ENCODE measurements at places on chromosomes 5 and 9. TPM values are rescaled to one million over a fixed set of nuclear protein-coding genes. Genes with fewer than 3 reads are reported as not detected.

Gene LPAR1
- 25.8 TPM for total RNA-seq

Gene MAP1B
- 781 TPM for total RNA-seq

Gene POC5
- total RNA-seq = 22.6 TPM

Gene DNAJA1
- total RNA-seq = 296 TPM

Gene PLAC8L1
- total RNA-seq = 0.69 TPM

Gene LRRC19
- total RNA-seq = not detected

Gene CARTPT
- total RNA-seq = 2.3 TPM

Gene CDH10
- total RNA-seq = 48.2 TPM

Gene MAMDC2
- 2.5 TPM for total RNA-seq

Gene HSPB3
- not detected for total RNA-seq

Gene EFNA5
- 22.6 TPM for total RNA-seq

Gene CCNO
- total RNA-seq = 0.69 TPM

Gene NDST1
- total RNA-seq = 38.1 TPM

Gene WHRN
- total RNA-seq = 5.8 TPM

Gene TSSK1B
- not detected for total RNA-seq

Gene MYMK
- not detected for total RNA-seq

Gene PSD2
- 36.9 TPM for total RNA-seq

Gene CHSY3
- total RNA-seq = 18.9 TPM

Gene IFNK
- not detected for total RNA-seq

Gene CTXN3
- total RNA-seq = 8.5 TPM

Gene FBP2
- total RNA-seq = 0.23 TPM

Gene CACFD1
- 23.1 TPM for total RNA-seq

Gene GMCL2
- not detected for total RNA-seq

Gene SLC45A2
- total RNA-seq = 0.23 TPM

Gene ERBIN
- 111 TPM for total RNA-seq

Gene TUBB4B
- 213 TPM for total RNA-seq

Gene TEX48
- not detected for total RNA-seq

Gene TICAM2
- 2.8 TPM for total RNA-seq

Gene TSLP
- total RNA-seq = 0.23 TPM

Gene GRM6
- total RNA-seq = 0.23 TPM

Gene MCTP1
- 30.7 TPM for total RNA-seq

Gene F2RL2
- 1.2 TPM for total RNA-seq

Gene FBXL17
- total RNA-seq = 93.9 TPM

Gene COL5A1
- total RNA-seq = 6.9 TPM

Gene SLC23A1
- total RNA-seq = 0.69 TPM

Gene IDNK
- total RNA-seq = 6.2 TPM

Gene PAEP
- not detected for total RNA-seq

Gene FBXW5
- total RNA-seq = 63.9 TPM

Gene FREM1
- 3.5 TPM for total RNA-seq

Gene SPATA31A3
- total RNA-seq = not detected

Gene CEL
- 0.46 TPM for total RNA-seq

Gene MARCHF11
- 12.9 TPM for total RNA-seq

Gene WDR38
- total RNA-seq = 2.1 TPM

Gene SPINK7
- total RNA-seq = not detected

All from diencephalon (tissue), 1 donor.